Stimulated activated CD4-positive, alpha-beta T cell treated with anti-CD3 and anti-CD28 coated beads, TNF-alpha, amount 100 ng/mL, for 48 hours (primary cell): ENCODE measurements at places on chromosomes 12 and 14.

GRCh38 chr14:74029136-74029535 lies 10.0 kb downstream of the BBOF1 start:
- DNase-seq = no peak

- DNase-seq = no peak
Observed at GRCh38 chr12:122921917-122922316, 26.0 kb upstream of the VPS37B start.

- no peak for DNase-seq
Observed at GRCh38 chr12:29200586-29200985, 51.5 kb downstream of the FAR2 start.

DNA sequence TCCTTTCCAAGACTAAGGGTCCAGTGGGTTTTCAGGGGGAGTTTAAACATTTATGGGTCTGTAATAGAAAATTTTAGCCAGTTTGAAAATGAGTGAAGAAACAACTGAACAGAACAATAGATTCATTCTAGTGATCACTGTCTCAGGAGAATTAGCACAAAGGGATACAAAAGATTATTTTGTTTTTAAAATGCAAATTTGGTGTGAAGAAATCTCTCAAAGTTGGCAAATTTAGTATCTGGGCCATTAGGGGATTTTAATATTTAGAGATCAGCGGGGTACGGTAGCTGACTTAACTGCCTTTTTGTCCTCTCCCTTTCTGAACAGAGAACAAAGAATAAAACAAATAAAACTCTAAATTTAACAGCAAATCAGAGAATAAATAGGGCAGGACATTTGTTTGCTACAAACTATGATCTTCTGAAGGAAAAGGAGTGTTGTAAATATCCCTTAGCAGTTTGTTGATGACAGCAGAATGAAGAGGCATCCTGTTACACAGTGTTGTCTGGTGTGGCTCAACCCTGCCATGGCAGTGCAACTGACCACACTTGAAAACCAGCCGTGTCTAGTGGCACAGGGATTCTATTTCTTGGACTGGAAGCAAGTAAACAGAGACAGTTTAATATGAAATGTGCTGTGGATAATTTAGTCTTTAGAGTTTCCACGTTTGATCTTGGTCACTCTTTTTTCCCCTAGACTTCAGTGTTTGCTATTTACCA lies 46.3 kb upstream of the LRTM2 start:
- no peak for DNase-seq

DNA sequence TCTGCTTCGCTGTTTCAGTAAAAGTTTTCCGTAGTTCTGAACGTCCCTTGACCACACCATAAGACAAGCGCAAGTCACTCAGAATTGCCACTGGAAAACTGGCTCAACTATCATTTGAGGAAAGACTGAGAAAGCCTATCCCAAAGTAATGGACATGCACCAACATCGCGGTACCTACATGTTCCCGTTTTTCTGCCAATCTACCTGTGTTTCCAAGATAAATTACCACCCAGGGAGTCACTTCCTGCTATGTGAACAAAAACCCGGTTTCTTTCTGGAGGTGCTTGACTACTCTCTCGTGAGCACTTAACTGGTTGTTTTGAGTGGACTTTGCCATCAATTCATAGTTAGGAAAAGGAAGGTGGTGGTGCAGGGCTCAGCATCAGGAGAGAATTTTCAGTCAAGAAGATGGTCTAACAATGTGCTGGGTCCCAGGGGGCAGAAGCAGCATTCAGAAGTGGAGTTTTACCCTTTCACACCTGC lies 1.4 kb downstream of the EGLN3 start:
- no peak for DNase-seq

DNA sequence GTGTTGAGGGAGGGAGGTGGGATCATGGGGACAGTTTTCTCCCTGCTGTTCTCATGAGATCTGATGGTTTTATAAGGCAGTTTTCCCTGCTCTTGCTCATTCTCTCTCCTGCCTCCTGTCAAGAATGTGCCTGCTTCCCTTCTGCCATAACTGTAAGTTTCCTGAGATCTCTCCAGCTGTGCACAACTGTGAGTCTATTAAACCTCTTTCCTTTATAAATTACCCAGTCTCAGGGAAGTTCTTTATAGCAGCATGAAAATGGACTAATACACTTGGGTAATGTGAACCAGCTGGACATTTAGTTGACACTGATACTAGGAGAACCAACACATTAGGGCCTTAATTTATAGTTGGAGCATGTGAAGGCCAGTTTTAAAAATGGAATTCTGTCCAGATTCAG lies 12.4 kb upstream of the CCDC91 start:
- DNase-seq = no peak

DNA sequence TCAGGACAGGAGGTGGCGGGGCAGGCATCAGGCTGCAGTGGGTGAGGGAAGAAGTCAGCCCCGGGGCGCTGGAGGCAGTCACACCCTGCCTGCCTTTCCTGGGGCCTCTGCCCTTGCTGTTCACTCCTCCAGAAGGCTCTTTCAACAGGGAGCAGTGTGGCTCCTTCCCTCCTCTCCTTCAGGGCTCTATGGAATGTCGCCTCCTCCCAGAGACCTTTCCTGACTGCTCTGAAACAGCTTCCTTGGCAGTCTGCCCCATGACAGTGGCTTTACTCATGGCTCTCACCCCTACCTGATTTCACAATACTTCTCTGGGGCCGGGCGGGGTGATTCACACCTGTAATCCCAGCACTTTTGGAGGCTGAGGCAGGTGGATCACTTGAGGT lies 7.1 kb downstream of the RHOF start:
- DNase-seq = no peak

GRCh38 chr12:52496054-52496453 lies 3.0 kb upstream of the KRT6A start:
- DNase-seq = no peak
